Fibroblast of villous mesenchyme (primary cell): ENCODE measurements at places on chromosomes 6 and 20.

- DNase-seq = no peak
Measured at GRCh38 chr6:142820338-142821051, 124.5 kb downstream of the HIVEP2 start.

DNA sequence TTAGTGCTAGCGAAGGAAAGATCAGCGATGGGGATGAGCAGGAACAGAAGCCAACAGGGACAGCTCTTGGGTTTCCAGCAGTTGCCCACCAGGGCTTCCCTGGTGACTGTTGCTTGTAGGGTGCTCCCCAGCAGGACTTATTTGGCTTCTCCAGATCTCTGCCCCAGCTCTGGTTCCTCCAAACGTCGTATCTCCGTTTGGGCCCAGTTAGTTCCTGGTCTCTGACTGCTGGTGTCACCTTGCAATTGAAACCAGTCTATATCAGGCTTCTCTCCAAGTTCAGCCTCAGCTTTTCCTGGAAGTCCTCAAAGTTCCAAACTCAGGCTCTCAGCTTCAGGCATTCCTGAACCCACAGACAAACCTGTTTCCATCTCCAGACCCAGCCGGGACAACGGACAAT is 70.8 kb upstream of the NXT1 start:
- DNase-seq = no peak

GRCh38 chr6:21423106-21423854 is 170.3 kb upstream of the SOX4 start:
- DNase-seq = no peak

- no peak for DNase-seq
Measured at GRCh38 chr20:54497931-54498718, 22.7 kb downstream of the DOK5 start.

- DNase-seq = no peak
Measured at GRCh38 chr6:583635-584034, 73.3 kb downstream of the HUS1B start.

DNA sequence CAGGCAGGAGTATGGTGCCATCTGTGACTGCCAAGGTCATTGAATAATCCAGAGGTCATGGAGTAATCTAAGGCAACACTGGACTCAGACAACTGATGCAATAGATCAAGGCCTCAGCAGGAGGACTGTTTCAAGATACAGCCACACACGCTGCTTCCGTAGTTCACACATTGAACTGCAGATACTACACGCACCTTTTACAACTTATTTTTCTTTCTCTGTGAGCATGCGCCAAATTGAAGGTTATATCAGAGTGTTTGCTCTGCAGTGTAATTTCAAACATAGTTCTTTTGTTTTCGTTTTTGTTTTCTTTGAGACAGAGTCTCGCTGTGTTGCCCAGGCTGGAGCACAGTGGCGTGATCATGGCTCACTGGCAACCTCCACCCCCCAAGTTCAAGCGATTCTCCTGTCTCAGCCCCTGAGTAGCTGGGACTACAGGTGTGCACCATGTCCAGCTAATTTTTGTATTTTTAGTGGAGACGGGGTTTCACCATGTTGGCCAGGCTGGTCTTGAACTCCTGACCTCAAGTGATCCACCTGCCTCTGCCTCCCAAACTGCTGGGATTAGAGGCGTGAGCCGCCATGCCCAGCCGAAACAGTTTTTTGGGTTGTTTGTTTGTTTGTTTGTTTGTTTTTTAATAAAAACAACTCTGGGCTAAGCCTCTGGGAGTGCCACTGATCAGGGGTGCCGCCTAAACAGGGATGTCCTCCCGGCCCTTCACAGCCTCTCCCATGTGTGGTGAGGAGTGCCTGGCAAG is 96.6 kb upstream of the NAA20 start:
- peak; percentile 54 for DNase-seq

DNA sequence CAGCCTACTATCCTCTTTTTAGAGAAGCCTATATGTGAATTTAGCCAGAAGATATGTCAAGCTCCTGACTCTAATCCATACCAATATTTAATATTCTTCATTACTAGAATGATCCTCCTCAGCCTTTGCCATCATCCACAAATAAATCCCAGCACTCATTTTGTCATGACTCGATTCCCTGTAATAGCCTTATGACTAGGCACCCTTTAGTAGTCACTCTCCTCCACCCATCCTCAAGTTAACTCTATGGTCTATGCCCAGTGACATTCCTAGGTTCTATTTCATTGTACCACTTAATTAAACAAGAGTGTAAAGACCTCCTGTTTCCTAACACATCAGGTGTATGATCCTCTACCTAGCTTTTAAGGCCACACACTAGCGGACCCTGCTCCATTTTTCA is 450.4 kb upstream of the CITED2 start:
- DNase-seq = no peak

GRCh38 chr20:49851991-49852390 is 39.4 kb downstream of the SLC9A8 start:
- DNase-seq = no peak

DNA sequence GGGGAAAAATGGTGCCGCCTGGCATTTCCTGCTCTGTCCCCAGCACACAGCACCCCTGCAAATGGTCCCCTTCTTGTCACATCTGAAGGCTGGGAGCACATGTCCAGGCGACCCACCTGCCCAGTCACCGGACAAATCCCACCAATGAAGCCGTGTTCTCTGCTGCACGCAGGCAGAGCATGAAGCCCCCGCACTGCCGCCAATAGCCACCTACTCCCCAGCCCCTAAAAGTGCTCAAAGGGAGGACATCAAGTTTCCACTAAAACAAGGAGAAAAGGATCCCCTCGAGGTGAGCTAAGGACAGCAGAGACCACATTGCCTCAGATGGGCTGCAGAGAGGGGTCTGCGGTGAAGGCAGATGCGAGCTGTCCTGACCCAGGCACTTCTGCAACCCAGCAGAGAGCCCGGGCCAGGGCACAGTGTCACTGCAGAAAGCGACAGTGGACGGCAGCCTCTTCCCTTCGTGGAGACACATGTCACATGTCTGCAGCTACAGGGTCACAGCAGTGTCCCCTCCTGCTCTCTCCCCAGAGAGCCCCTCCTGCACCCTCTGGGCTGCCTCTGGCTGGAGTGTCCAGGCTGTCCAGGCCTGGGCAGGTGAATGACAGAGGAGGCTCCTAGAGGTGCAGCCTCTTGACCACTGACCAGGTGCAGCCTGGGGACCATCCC is 221.5 kb downstream of the PREX1 start:
- no peak for DNase-seq

GRCh38 chr20:39960522-39961428 is 728.3 kb downstream of the MAFB start:
- DNase-seq = no peak

GRCh38 chr6:41449399-41450245 is 96.6 kb upstream of the FOXP4 start:
- DNase-seq = peak; percentile 76

DNA sequence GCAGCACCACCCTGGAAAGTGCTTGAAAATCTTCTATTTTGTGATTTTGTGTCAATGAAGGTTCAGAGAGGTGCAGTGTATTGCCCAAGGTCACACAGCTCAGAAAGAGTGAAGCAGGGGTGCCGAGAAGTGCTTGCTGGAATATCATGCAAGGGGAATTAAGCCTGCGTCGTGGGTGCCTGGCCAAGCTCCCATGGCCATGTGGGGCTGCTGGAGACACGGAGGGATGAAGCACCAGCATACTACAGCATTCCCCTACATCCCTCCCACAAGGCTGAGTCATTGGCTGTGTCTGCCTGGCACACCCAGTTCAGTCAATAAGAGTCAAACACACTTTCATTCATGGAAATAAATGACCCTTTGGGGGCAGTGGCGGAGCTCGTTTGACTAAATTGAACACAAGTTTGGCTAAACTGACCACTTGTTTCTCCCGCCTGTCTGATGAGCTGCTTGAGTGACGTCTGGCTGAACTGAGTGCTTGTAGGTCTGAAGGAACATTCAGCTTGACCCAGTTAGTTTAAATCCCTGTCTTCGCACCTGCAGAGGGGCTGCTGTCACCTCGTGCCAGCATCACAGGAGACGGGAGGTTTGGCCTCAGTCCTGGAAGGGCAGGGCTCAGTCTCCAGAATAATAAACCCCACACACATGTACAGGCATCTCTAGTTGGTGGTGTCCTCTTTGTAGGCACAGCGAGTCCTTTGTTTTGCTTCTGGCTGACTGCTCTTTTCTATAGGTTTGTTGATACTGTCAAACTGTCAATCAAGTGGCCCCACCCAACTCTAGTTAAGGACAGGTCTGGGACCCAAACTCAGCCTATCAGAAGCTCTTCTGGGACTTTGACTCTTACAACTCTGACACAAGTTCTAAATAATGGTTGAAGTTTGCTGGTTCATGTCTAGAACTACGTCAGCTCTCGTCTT is 8.4 kb upstream of the TGM2 start:
- peak; percentile 86 for DNase-seq

DNA sequence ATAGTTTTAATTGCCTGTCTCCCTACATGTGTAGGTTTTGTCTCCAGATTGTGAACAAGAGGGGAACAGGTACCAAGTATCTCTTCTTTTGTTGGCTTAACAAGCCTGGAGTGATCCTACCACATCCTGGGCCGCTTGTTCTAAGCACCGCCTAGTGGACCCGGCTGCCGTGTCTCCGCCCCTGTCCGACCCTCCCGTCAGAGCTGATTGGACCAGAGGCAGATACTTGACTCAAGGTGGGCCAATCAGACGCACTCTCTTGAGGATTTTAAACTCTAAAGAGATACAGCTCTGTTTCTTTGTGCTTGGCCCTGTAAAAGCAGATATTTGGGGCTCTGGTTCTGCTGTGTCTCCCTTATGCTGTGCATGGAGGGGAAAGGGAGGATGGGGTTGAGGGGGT is 68.2 kb downstream of the PRDM1 start:
- no peak for DNase-seq

DNA sequence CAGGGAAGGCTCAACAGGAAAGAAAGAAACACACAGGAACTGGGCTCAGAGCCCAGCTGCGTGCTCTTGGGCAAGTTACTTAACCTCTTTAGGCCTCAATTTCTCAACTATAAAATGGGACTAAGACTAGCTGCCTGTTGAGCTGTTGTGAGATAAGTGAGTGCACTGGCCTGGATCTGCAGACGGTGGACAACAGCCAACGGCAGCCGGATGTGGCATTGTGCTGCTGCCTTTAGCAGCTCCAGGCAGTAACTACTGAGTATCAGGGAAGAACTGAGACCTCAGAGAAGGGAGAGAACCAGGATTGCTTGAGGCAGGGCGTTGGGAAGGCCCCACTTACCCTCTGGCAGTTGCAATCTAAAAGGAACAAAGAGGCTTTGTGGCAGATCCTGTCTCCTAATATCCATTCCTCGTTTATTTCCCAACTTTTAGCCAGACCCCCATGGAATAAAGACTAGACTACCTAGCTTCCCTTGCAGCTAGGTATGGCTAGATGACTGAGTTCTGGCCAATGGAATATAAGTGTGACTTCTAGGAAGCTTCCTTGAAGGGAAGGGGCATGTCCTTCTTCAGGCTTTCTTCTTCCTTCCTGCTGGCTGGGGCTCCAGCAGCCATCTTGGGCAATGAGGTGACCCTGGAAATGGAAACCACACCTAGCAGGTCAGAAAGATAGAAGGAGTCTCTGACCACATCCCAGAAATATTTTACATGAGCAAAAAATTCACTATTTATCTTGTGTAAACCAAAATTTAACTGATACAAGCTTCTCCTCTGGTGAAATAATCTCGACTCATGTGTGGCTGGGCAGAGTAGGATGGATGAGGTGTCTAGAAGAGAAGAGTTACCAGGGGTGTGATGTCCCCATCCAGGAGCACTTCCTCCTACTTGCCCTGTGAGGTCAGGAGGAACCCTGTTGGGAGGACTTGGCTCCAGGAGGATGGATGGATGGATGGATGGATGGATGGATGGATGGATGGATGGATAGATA is 67.6 kb downstream of the MRPL14 start:
- peak; percentile 95 for DNase-seq

DNA sequence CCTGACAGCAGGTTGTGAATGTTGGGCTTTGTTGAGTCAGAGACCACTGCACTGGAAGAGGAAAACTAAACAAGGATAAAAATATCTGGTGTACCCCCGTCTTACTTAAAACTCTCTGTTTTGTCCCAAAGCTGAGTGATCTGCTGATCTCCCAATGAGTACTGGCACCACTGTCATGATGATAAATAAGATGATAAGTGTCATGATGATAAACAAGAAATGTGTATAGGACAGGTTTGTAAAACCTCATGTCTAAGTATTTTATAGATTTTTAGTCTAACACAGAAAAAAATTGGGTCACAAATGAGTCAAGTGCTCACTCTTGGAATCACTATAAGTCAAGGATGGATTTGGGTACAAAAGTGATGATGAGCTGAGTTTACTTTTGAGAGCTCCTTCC is 8.5 kb upstream of the SIM1 start:
- DNase-seq = no peak

- no peak for DNase-seq
Measured at GRCh38 chr6:31194061-31194834, 23.8 kb upstream of the POU5F1 start.

GRCh38 chr6:163900570-163900969 is 486.1 kb downstream of the QKI start:
- DNase-seq = no peak

- peak; percentile 25 for DNase-seq
Measured at GRCh38 chr6:13300643-13301590, 27.4 kb downstream of the TBC1D7 start.

DNA sequence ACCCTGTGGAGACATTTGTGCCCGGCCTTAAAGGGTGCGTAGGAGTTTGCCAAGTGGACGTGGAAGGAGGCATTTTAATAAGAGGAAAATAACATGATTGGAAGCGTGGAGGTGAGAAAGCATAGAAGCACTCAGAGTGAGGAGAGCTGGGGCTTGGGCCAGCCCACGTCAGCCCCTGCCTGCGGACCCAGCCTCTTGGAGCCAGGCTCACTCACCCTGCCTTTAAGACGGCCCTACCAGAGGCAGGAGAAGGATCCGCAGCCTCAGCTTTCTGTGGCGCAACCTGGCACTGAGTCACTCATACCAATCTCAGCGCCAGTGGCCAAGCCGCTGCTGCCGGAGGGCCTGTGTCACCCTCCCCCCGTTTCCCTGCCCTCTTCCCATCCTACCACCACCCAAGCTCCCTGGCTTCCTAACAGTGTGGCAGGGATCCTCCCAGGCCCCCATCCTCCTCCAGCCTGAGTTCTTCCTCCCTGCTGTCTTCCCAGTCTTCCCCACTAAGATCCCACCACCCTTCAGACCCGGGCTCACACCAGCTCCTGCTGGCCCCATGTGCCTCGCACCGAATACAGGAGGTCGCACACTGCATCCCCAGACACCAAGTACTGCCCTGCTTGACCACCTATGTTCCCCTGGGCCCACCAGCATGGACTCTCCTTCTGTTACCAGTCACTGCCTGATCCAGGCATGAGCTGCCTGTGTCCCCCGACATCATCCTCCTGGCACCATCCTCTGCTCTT is 285.2 kb downstream of the UST start:
- DNase-seq = peak; percentile 71

DNA sequence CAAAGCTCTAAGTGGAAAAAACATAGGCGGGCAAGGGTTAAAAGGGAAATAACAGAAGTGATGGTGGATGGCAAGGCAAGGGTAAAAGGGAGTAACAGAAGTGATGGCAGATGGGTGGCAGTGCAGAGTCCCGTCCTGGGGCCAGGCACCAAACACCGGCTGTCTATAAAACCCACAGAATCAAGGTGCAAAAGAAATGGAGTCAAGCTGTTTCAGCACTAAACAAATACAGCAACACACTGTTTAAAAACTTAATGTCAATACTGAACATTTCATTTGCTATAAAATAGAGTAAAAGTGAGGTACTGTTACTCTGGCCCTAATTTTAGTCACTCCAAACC is 87.6 kb downstream of the MAN1A1 start:
- DNase-seq = no peak

- no peak for DNase-seq
Measured at GRCh38 chr20:1435337-1435699, 31.3 kb downstream of the NSFL1C start.

GRCh38 chr20:59182401-59183044 is 18.9 kb downstream of the ZNF831 start:
- no peak for DNase-seq
